GM10248 (cell line): ENCODE measurements at places on chromosomes 3 and 15.

- DNase-seq: no peak
Observed at GRCh38 chr3:41018855-41019254, 180.4 kb upstream of the CTNNB1 start.

- DNase-seq: no peak
Observed at GRCh38 chr3:123272547-123272946, 70.8 kb downstream of the SEC22A start.

GRCh38 chr15:48730506-48730905, 80.4 kb downstream of the CEP152 start:
- DNase-seq: no peak

DNA sequence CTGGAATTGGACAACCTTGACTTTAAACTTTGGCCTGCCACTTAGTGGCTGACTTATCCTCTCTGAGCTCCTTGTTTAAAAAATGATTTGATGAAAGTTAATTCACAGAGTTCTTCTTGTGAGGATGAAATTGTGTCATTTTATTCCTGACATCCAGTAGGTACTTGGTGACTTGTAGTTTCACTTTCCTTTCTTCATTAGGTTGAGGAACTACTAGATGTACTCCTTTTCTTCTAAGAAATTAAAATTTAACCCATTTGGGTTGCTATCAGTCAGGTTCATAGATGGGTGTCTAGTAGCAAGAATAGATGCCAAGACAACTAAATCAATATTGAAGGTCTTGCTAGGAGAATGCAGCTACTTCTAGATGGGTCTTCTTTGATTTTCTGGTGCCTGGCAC, 5.2 kb downstream of the NR1D2 start:
- DNase-seq: no peak
